AG09319 (cell line): ENCODE measurements at places on chromosomes 7 and 10.

DNA sequence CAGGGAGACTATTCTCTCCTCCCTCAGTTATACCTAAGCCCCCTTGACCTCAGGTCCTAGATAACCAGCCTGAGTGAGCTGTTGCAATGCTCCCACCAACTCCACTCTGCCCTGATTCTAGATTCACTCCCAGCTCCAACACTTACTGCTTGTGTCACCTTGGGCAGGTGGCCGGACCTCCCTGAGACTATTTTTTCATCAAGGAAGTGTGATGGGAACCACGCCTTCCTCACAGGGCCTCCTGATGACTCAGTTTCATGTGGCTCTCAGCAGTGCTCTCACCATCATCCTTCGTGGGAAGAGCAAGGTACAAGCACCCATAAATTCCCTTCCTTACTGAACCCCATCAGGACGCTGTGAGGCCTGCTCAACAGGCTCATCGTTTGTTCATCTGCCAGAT is 925.8 kb upstream of the ZNF722 start:
- no peak for DNase-seq

DNA sequence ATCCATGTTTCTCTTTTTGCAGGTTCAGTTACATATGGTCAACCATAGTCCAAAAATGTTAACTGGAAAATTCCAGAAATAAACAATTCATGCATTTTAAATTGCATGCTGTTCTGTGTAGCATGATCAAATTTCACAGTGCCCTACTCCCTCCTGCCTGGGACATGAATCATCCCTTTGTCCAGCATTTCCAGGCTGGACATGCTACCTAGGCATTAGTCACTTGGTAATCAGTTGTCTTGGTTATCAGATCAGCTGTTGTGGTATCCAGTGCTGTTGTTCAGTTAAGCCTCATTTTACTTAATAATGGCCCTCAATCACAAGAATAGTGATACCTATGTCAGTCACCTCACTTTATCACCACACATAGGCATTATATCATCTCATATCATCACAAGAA is 7.3 kb upstream of the PNLIP start:
- no peak for DNase-seq

- no peak for DNase-seq
Observed at GRCh38 chr7:7924303-7924702, 44.3 kb upstream of the GLCCI1 start.

DNA sequence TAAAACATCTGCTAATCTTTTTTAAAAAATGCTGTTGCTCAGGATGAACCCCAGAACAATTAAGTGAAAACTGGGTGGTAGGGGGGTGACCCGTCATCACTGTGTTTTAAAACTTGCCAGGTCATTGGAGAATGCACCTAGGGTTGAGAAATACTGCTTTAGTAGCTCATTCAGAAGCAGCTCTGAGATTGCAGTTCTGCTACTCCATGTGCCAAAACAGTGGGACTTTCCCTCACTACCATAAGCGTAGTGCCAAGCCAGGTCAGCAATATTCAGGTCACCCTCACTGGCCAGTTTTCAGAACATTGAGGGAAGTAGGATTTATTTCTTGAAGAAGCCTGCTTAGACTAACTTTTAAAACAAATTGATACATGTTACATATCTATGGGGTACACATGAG is 5.2 kb downstream of the STEAP2 start:
- no peak for DNase-seq

- DNase-seq, result no peak
Observed at GRCh38 chr7:51327287-51327717, 10.7 kb upstream of the COBL start.

- DNase-seq, result no peak
Observed at GRCh38 chr7:5451391-5451790, 27.8 kb upstream of the TNRC18 start.

DNA sequence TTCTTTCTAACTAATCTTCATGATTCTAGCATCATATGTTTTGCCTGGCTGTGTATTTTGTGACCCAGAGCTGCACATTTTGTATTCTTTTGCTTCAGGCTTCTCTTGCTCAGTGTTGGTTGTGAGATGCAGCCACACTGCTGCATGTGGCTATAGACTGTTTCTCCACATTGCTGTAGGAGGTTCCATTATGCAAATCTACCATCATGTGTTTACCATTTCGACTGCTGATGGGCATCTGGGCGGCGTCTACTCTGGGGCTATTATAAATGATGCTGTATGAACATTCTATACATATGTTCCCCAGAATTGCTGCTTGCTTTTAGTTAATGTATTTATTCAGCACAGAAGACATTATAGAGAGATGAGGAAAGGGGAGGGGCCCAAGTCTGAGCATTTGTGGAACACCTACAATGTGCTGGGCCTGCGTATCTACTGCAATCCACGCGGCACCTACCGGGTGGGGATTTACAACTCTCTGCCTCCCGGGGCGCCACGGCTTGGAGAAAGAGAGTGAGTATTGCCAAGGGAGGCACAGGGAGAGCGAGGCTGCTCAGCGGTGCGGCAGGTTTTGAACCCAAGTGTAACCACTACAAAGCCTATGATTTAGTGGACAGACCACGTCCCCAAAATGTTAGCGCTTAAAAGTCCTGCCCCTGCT is 172.5 kb downstream of the PRKAG2 start:
- DNase-seq, result no peak

GRCh38 chr7:81308643-81309322 is 389.9 kb upstream of the SEMA3C start:
- peak; percentile 35 for DNase-seq

- no peak for DNase-seq
Observed at GRCh38 chr7:30705596-30705995, 23.3 kb upstream of the CRHR2 start.

- no peak for DNase-seq
Observed at GRCh38 chr10:11282156-11282555, 264.5 kb downstream of the CELF2 start.

GRCh38 chr10:112960151-112960681 is 10.2 kb downstream of the TCF7L2 start:
- no peak for DNase-seq

- no peak for DNase-seq
Observed at GRCh38 chr7:105979405-105979804, 16.3 kb downstream of the CDHR3 start.

DNA sequence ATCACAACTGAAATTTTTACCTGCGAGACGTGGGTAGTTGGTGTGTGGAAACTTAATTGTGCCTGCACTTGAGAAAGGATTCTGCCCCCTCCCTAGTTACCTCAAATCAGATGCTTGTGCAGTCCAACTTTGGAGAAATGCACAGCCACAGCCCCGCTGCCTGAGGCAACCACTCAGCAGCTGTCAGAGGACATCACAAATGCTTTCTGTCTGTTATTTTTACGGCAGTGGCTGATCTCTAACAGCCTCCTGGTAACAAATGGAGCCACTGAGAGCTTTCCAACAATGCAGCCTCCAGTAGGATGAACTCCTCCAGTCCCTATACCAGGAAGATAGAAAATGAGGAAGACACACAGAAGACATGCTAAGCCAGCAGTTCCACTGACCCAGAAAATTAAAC is 712.2 kb upstream of the GHITM start:
- DNase-seq, result no peak

DNA sequence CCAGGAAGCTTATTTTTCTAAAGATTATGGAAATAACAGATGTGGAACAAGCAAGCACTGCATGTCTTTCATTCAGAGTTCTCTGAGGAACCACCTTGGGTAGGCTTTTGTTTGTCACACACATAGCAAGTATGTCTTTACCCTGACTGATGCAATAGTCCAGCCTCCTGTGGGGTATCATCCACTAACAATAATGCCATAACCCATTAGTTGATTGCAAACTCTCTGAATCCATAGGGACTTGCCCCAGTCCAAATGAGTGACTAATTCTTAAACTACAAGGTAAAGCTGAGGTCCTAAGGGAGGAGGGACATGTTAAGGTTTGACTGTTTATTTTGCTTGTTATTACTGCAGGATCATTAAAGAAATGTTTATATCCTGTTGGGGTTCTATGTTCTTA is 151.4 kb upstream of the PRPS1L1 start:
- no peak for DNase-seq

DNA sequence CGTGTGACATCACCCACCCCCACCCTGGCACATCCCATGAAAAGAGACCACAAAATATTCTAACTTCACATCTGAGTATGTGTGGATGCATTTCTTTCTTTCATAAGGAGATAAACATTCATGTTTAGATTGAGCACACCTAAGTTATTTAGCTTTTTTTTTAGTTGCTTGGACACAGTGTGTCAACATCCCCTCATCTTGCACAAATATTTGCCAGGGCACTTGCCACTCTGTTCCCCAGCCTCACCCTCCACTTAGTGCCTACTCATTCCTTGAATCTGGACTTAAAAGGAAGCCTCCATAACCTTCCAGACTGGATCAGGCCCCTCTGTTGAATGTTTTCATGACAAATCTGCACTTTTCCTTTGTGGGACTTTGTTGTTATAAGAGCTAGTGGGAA is 338.9 kb upstream of the IGFBP3 start:
- DNase-seq, result no peak

GRCh38 chr7:115293628-115294240 is 371.8 kb downstream of the MDFIC start:
- no peak for DNase-seq

GRCh38 chr10:126734967-126735366 is 64.5 kb upstream of the C10orf90 start:
- DNase-seq, result no peak

GRCh38 chr7:102042016-102042656 is 224.7 kb downstream of the CUX1 start:
- no peak for DNase-seq

GRCh38 chr10:95350219-95350829 is 59.5 kb upstream of the PDLIM1 start:
- DNase-seq, result peak; percentile 59

- no peak for DNase-seq
Observed at GRCh38 chr7:48168159-48168558, 3.1 kb upstream of the ABCA13 start.

DNA sequence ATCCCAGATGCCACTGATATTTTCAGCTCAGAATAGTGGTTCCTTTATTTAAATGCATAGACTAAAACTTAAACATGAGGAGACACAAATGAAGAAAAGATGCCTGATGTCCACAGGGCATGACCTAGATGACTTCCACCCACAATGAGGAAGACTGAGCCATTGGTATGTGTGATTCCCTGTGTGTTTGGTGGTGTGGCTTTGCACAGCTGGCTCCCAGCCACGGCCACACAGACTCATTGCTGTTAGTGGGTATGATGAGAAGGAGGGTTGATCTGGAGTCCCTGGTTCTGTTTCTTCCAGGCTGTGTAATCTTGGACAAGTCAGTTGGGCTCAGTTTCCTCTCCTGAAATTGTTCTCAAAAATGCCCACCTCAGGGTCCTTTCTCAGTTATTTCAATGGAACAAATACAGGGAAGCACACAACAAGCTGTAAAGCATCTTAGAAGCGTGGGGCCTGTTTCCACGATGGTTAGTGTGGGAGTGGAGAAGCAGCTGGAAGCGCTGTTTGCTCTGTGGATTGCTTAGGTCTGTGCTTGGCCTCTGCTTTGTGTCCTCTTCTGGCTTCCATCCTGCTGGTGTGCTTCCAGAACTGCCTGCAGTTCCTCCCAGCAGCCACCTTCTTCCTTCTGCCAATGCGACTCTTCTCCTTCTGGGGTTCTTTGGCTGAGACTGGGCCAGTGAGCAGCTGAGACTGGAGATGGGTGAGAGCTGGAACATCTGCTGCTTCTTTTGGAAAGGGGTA is 303.7 kb downstream of the BMPER start:
- DNase-seq, result no peak

DNA sequence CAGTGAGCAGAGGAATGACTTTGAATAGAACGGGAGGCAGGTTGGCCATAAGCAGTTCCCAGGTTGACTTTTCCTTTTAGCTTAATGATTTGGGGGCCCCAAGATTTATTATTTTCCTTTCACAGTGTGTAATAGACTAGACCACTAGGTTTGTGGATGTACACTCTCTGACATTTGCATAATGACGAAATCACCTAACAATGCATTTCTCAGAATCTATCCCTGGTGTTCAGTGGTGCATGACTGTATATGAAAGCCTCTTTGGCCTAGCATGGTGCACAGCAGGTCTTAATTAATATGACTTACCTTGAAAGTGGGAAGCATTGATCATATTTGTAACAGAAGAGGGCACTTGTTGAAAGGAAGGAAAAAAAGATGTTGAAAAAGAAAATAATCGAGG is 761.9 kb downstream of the TYW1 start:
- DNase-seq, result no peak

- DNase-seq, result no peak
Observed at GRCh38 chr10:74282848-74283210, 131.8 kb downstream of the ADK start.

GRCh38 chr7:147153571-147153970 is 1037.0 kb downstream of the CNTNAP2 start:
- DNase-seq, result no peak

DNA sequence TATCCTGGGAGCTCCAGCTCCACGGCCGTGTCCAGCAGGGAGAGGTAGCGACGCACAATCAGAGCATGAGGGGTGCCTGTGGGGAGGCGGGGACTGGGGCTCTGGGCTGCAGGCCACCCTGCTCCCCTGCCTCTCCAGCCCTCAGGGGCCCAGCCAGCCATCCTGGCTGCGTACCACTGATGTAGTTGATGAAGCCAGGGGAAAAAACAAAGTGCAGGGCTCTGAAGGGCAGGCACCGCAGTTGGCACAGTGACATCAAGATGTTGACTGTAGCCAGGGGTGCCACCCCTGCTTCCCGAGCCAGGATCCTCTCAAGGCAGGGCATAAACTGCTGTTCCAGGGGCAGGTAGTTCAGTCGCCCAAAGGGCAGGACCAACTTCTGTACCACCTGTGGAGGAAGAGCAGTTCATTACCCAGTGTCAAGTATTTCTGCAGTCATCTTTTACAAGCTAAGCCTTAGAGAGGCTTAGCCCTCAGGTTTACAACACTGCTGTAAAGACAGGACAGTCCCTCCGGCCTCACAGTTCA is 2.8 kb downstream of the FASTK start:
- no peak for DNase-seq

DNA sequence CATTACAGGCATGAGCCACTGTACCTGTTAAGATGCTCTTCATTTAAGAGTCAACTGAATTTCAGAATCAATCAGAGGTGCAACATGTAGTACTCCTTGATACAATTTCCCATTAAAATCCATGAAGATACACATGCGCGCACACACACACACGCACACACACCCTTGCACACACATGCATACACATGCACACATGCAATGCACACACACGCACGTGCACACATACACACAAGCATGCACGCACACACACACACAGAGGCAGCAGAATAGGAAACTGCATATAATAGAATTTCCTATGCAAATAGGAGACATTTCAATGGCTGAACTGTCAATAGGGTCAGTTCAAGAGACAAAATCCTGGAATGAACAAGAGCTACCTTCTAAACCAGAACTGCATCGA is 192.6 kb downstream of the CALN1 start:
- no peak for DNase-seq

DNA sequence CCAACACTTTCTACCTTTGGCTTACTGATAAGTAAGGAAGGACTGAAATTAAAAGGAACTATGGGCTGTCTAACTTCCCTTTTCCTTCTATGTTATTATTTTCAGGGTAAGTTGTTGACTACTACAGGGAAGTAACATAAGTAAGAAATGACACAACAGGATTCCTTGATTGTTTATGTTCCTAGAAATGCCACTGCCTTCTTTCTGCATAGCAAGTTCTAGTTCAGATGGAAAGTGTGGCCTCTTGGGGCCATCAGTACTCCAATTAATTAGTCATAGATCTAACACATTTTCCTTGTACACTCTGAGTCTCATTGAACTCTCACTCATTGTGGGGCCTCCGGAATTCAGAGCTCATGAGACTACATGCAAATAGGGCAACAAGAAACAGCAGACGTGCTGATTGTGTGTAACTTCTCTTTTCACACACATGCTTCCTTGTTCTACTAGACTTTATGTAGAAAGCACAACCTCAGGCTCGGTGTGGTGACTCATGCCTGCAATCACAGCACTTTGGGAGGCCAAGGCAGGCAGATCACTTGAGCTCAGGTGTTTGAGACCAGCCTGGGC is 35.3 kb upstream of the HIBADH start:
- DNase-seq, result no peak
